Esophagus muscularis mucosa (tissue), 4 donors: ENCODE measurements at places on chromosomes 7 and 10. TPM values are rescaled to one million over a fixed set of nuclear protein-coding genes. Genes with fewer than 3 reads are reported as not detected.

GRCh38 chr10:9097206-9097990, 1042.9 kb downstream of the GATA3 start:
- H3K4me3 ChIP-seq = no peak overlapping the region
- no peaks in the 10 kb centered on the region for H3K4me1 ChIP-seq
- DNase-seq = no peak

GRCh38 chr7:157576415-157576814, 239.6 kb downstream of the DNAJB6 start:
- no peak for DNase-seq
- no peaks in the 10 kb centered on the region for H3K4me1 ChIP-seq

GRCh38 chr7:77542409-77542808, 5.3 kb downstream of the PTPN12 start:
- H3K4me3 ChIP-seq = no peak overlapping the region
- H3K27me3 ChIP-seq = no peaks in the 10 kb centered on the region
- DNase-seq = no peak
- no peaks in the 10 kb centered on the region for H3K36me3 ChIP-seq

DNA sequence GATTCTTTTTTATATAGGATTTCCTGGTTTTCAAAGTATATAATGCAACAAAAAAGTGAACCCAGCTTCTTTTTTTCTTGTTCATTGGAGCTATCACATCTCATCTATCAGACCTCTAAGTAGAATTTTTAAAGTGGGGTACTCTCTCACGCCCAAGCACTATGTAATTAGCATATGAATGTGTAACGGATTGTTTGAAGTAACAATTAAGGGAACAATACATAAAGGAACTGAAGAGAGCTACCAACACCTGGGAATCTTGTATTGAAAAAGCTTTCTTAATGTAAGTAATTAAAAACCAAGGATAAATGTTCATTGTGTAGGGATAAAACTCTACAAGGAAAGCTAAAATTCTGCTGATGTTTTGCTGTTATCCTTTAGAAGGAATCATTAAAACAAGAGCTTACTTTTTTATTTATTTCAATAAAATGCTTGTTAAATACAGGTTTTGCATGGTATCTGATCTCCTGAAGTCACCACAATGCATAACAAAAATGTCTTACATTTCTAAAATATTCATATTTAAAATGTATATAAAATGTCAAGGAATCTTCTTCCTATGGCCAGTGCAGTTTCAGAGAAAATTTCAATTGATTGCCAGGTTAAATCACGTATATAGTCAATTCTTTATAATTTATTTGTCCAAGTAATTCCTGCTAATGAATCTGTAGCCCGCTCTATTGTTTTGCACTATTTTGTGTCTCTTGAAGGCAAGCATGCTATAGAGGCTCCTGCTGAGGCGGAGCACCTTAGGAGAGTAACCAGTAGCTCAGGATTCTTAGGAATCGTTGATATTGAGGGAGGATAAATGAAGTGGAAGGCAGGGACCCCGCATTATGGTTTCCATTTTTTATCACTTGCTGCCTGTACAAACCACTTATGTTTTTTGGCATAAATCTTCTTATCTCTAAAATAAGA, 51.6 kb downstream of the PTPRZ1 start:
- no peaks in the 10 kb centered on the region for H3K36me3 ChIP-seq
- H3K27ac ChIP-seq = no peak overlapping the region
- no peaks in the 10 kb centered on the region for H3K4me1 ChIP-seq
- H3K4me3 ChIP-seq = no peak overlapping the region
- no peaks in the 10 kb centered on the region for H3K27me3 ChIP-seq

- no peak for DNase-seq
- no peaks in the 10 kb centered on the region for H3K4me1 ChIP-seq
- no peaks in the 10 kb centered on the region for H3K27me3 ChIP-seq
- no peaks in the 10 kb centered on the region for H3K36me3 ChIP-seq
- no peak overlapping the region for H3K27ac ChIP-seq
- H3K4me3 ChIP-seq = no peak overlapping the region
Observed at GRCh38 chr7:82506208-82506607, 62.6 kb upstream of the CACNA2D1 start.

GRCh38 chr7:90569368-90569767, 26.8 kb upstream of the CDK14 start:
- no peak overlapping the region for H3K27ac ChIP-seq
- no peaks in the 10 kb centered on the region for H3K27me3 ChIP-seq
- H3K36me3 ChIP-seq = no peaks in the 10 kb centered on the region

The TUBAL3 gene
- 0.52 TPM for total RNA-seq

The KLF6 gene
- 145 TPM for total RNA-seq
